ENCODE measurements at places on chromosomes 4 and X.
A peak's percentile ranks its signal among the peaks of the same experiment; 100 is the strongest.

DNA sequence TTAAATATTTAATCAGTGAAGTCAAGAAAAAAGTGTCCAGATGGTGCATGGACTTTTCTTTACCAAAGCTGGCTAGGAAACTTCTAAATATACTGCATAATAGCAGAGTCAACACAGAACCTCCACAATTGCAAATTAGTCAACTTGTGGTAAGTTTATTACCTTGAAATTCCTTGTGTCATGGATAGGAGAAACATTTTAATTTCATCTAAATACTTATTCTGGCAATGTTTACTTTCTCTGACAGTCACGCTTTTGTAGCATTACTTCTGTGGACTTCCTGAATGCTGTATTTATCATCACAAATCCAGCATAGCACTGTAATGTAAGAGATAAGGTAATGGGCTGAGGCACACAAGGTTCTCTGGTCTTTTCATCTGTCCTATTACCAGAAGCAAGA is 2266.1 kb downstream of the PCDH7 start:
- no peak for DNase-seq

- DNase-seq = peak; percentile 2
Observed at GRCh38 chrX:110316351-110317060, 1.4 kb downstream of the AMMECR1 start.

GRCh38 chrX:85107407-85107806 is 103.7 kb downstream of the APOOL start:
- no peak for DNase-seq

- DNase-seq = peak; percentile 69
Observed at GRCh38 chr4:98522636-98523395, 135.6 kb downstream of the TSPAN5 start.

GRCh38 chr4:174616661-174617060 is 94.4 kb upstream of the HPGD start:
- DNase-seq = no peak

DNA sequence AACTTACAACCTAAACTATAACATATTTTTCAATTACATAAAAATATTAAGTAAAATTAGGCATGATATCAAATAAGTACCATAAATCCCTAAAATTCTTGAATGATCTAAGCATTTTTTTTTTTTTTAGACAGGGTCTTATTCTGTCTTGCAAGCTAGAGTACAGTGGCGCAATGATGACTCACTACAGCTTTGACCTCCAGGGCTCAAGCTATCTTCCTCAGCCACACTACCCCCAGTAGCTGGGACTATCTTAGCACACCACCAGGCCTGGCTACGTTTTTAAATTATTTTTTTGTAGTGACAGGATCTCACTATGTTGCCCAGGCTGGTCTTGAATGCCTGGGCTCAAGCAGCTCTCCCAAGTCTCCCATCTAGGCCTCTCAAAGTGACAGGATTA is 1042.3 kb downstream of the FSTL5 start:
- DNase-seq = peak; percentile 1

- DNase-seq = no peak
Observed at GRCh38 chr4:37649268-37649667, 36.9 kb downstream of the RELL1 start.

GRCh38 chrX:72180539-72180938 is 1.0 kb upstream of the PIN4 start:
- no peak for DNase-seq

- peak; percentile 55 for DNase-seq
Observed at GRCh38 chrX:30910124-30910860, 21.2 kb upstream of the TAB3 start.

- no peak for DNase-seq
Observed at GRCh38 chr4:7910952-7911578, 28.6 kb downstream of the AFAP1 start.

- DNase-seq = no peak
Observed at GRCh38 chr4:139007640-139008039, 7.9 kb upstream of the NOCT start.

- DNase-seq = peak; percentile 44
Observed at GRCh38 chrX:40778861-40779575, 43.7 kb upstream of the MED14 start.

GRCh38 chr4:53640576-53641453 is 49.5 kb upstream of the LNX1 start:
- no peak for DNase-seq

DNA sequence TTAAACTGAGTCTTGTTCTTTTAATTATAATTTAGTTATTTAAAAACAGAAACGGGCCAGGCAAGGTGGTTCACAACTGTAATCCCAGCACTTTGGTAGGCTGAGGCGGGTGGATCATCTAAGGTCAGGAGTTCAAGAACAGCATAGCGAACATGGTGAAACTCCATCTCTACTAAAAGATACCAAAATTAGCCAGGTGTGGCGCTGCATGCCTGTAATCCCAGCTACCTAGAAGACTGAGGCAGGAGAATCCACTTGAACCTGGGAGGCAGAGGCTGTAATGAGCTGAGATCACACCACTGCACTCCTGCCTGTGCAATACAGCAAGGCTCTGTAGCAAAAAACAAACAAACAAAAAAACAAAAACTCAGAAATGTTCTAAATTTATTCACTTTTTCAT is 852.9 kb downstream of the TECRL start:
- no peak for DNase-seq

- no peak for DNase-seq
Observed at GRCh38 chr4:6085691-6086628, 67.7 kb upstream of the C4orf50 start.

- DNase-seq = no peak
Observed at GRCh38 chr4:170741856-170742255, 652.1 kb upstream of the AADAT start.

- DNase-seq = peak; percentile 36
Observed at GRCh38 chr4:94455081-94455480, 3.3 kb downstream of the PDLIM5 start.

DNA sequence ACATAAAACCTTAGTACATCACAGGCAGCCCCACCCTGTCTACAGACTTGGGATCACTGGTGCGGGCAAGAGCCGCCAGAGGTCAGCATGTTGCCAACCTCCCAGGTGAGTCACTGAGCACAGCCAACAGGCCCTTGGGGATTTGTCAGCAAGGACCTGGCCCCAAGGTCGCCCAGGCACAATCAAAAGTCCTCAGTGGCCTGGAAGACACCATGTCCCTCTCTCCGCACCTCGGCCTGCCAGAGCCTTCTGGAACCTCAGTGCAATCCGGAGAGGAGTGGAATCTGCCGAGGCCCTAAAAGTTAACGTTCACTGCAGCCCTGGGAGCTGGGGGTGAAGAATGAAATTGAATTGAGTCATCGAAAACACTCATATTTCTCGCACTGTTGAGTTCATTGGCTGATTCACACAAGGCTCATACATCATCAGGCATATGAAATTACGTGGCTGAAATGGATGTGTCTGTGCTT is 74.3 kb downstream of the WFS1 start:
- DNase-seq = peak; percentile 81

DNA sequence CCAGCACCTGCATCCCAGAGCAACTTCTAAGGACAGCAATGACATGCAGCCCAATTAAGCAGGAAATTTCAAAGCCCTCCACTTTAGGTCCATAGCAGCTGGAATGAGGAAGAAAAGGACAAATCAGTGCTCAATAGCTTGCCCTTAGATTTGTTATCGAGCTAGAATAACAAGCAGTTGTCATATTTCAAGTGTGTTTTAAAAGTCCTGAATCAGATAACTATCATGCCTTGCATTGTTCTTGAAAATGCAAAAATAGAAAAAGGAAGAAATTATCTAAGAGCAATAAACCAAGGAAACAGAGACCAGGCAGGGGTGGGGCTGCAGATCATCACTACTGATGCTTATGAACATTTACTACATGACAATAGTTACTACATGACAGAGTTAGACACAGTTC is 43.9 kb upstream of the KLF3 start:
- DNase-seq = no peak

DNA sequence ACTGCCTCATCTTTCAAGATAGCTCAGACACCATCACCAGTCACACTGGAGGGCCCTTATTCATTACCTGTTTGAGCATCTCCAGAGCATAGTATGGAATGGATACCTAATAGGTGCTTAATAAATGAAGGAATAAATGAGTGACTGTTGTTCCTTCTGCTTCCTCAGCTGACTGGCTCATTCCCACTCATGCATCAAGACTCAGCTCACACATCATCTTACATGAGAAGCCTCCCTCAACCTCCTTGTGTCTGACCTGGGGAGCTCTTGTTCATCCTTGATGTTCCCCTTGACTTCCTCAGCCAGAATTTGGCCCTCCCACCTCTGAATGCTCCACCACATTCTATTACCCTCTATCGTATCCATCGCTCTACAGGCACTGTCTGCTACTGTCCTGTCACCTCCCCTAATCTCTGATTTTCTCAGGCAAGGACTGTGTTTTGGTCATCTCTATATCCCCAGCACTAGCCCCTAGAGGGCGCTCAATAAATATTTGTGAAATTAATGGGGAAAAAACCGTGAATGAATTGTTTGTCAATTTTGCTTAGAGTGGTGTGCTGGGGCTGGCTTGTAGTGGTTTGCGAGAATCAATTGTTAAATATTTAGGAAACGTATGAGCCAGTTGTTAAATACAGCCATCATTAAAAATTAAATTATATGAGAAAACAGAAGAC is 88.3 kb downstream of the NHSL2 start:
- DNase-seq = no peak

- no peak for DNase-seq
Observed at GRCh38 chr4:128510850-128511249, 223.2 kb upstream of the PGRMC2 start.

- DNase-seq = no peak
Observed at GRCh38 chr4:151430740-151431457, 21.9 kb downstream of the FHIP1A start.

- no peak for DNase-seq
Observed at GRCh38 chr4:181507180-181507835, 735.9 kb upstream of the TENM3 start.

GRCh38 chr4:6031846-6032245 is 13.6 kb upstream of the C4orf50 start:
- no peak for DNase-seq

DNA sequence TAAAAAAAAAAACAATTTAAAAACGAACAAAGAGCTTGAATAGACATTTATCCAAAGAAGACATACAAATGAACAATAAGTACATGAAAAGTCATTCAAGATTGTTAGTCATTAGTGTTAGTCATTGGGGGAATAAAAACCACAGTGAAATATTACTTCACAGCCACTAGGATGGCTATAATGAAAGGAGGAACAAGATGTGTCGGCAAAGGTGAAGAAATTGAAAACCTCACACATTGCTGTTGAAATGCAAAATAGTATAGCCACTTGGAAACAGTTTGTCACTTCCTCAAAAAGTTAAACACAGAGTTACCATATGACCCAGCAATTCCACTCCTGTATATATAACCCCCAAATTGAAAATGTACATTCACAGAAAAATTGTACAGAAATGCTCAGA is 45.2 kb upstream of the SLC39A8 start:
- peak; percentile 9 for DNase-seq

- peak; percentile 57 for DNase-seq
Observed at GRCh38 chr4:71266090-71266794, 72.6 kb upstream of the SLC4A4 start.

GRCh38 chrX:154815274-154815818 is 10.1 kb upstream of the MPP1 start:
- no peak for DNase-seq

GRCh38 chr4:8656711-8657380 is 64.3 kb downstream of the CPZ start:
- no peak for DNase-seq

DNA sequence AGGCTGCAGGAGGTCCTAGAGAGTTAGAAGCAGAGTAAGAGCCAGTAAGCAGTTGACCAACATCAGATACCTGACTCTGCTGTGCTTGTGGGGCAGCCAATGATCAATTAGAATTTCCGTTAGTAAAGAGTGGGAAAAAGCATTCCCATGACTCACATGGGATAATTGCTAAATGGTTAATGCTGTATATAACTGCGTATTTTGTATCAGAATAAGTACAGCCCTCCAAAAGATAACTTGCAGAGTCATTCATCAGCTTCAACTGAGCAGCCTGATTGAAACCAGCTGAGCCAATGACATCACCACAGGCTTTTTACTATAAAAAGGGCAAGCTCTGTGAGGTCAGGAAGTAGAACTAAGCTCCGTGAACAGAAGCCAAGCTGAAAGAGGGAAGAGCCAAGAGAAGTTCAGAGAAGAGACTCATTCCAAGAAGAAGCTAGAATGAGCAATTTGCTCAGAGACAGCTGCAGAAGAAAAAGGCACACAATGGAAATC is 67.9 kb downstream of the PPP3CA start:
- DNase-seq = peak; percentile 53

- no peak for DNase-seq
Observed at GRCh38 chrX:22347491-22347890, 74.8 kb downstream of the CBLL2 start.

DNA sequence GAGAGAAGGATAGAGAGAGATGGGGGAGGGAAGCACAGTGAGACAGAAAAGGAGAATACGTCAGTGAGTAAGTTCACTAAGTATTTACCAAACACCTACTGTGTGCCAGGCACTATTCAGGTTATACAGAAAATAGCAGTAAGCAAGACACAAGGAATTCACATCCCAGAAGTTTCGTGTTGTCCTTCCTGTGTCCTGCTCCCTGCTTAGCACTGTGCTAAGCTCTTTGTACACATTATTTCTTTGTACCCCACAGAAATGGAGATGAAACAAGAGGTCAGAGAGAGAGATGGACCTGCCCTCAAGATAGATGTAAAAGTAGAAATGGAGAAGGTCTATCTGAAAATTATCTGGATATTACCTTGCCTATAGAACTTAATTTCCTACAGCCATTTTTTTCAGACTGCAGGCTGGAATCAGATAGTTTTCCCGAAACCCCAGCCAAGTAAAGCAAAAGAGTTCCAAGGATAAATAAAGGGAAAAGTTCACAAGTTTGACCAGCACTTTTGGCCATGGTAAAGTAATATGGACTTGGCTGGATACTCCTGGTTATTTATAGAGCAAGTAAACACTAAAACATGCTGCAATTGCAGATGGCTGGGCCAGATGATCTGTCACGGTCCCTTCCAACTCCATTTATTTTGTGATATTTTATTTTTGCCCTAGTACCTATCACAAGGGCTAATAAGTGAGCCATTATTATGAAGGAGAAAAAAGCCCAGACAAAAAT is 353.7 kb upstream of the SLC7A11 start:
- DNase-seq = no peak

- no peak for DNase-seq
Observed at GRCh38 chrX:26580021-26580420, 364.1 kb downstream of the MAGEB5 start.

DNA sequence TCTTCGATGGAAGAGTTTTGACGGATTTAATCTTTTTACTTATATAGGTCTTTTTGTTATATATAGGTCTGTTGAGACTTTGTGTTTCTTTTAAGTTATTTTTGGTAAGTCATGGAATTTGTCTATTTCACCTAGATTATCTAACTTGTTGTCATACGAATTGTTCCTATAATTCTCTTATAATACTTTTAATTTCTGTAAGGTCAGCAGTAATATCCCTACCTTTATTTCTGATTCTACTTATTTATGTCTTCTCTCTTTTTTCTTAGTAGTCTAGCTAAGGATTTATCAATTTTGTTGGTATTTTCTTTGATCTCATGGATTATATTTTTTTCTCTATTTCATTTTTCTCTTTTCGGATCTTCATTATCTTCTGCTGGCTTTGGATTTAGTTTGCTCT is 11.6 kb downstream of the SAP30 start:
- no peak for DNase-seq

Measured in Daoy (cell line).